RPMI7951 (cell line): ENCODE measurements at places on chromosomes 12 and 14. TPM values are rescaled to one million over a fixed set of nuclear protein-coding genes. Genes with fewer than 3 reads are reported as not detected.

CLEC2B gene
- 53.2 and 59.1 TPM in 2 replicates for total RNA-seq

BMP4 gene
- total RNA-seq: 76.8 and 77.1 TPM in 2 replicates

FLVCR2 gene
- total RNA-seq: 1.3 and 2.1 TPM in 2 replicates

AMDHD1 gene
- total RNA-seq: 0.39 and 1.6 TPM in 2 replicates

ADAMTS20 gene
- total RNA-seq: not detected in 2 replicates

AICDA gene
- not detected in 2 replicates for total RNA-seq

OTUB2 gene
- total RNA-seq: 1.5 and 1.6 TPM in 2 replicates

NXPH4 gene
- total RNA-seq: 1.7 and 4.1 TPM in 2 replicates

C12orf76 gene
- 14.9 and 15.9 TPM in 2 replicates for total RNA-seq

SYCP3 gene
- total RNA-seq: 0.20 TPM in 1 of 2 replicates, not detected in the other

OTOGL gene
- total RNA-seq: 0.20 and 0.48 TPM in 2 replicates

GLIPR1L1 gene
- not detected in 2 replicates for total RNA-seq

SLC7A8 gene
- total RNA-seq: 1.6 and 2.8 TPM in 2 replicates

PKP2 gene
- not detected in 2 replicates for total RNA-seq

BATF gene
- total RNA-seq: 3.6 and 3.9 TPM in 2 replicates

NTF3 gene
- total RNA-seq: 8.6 and 9.4 TPM in 2 replicates

DUSP16 gene
- 6.0 and 7.9 TPM in 2 replicates for total RNA-seq

KRT75 gene
- not detected in 2 replicates for total RNA-seq

RHOJ gene
- 0.10 and 0.12 TPM in 2 replicates for total RNA-seq

GPHB5 gene
- not detected in 2 replicates for total RNA-seq

LAG3 gene
- total RNA-seq: 0.10 and 0.12 TPM in 2 replicates

ZNF891 gene
- total RNA-seq: 0.48 and 0.49 TPM in 2 replicates

MTHFD1 gene
- 39.2 and 46.5 TPM in 2 replicates for total RNA-seq

LUM gene
- total RNA-seq: 56.5 and 102 TPM in 2 replicates

CLEC6A gene
- not detected in 2 replicates for total RNA-seq

SRRM4 gene
- total RNA-seq: not detected in 2 replicates

RDH5 gene
- 6.0 and 6.7 TPM in 2 replicates for total RNA-seq

HECTD1 gene
- total RNA-seq: 79.9 and 80.0 TPM in 2 replicates

GPRC5A gene
- 4.7 and 5.1 TPM in 2 replicates for total RNA-seq

MDGA2 gene
- total RNA-seq: 0.10 and 0.12 TPM in 2 replicates

ZDHHC22 gene
- total RNA-seq: not detected in 2 replicates

SMIM41 gene
- total RNA-seq: not detected in 2 replicates

ZFHX2 gene
- total RNA-seq: not detected in 2 replicates

MYH6 gene
- not detected in 2 replicates for total RNA-seq

ARHGEF40 gene
- 26.0 and 38.4 TPM in 2 replicates for total RNA-seq

CCDC196 gene
- total RNA-seq: not detected in 2 replicates

ANKRD33 gene
- not detected in 2 replicates for total RNA-seq

MMP14 gene
- total RNA-seq: 613 and 718 TPM in 2 replicates

OVCH1 gene
- not detected in 2 replicates for total RNA-seq

DLK1 gene
- not detected in 2 replicates for total RNA-seq
